ENCODE measurements at places on chromosomes 1 and 21.

DNA sequence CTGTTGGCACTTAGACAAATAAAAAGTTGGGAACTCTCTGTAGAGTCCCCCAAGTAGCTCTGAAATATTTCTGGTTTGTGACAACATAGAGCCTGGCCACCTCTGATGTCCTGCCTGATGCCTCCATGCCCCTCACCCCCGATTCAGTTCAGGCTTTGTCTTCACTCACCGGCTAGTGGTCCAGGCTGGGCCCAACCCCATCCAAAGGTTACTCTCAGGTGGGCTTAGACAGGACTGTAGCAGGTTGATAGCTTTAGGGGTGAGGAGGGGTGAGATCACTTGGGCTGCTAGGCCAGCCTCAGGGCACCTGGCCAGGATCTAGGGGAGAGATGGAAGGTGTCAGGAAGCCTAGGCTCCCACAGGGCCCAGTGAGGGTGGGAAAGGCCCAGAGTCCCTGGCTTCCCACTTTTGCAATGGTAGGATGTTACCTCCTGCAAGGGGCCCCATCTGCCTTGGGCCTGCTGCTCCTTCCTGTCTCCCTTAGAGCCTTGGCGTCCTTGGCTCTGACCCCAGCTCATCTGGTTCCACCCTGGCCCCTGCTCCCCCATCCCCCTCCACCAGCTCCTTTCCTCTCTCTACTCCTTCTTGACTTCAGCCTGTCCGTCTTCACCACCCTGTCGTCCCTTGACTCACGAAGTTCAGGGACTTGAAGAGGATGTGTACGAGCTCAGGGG lies 6.7 kb downstream of the EPS8L3 start:
- DNase-seq, result no peak

GRCh38 chr1:18731591-18732235 lies 101.1 kb downstream of the PAX7 start:
- no peak for DNase-seq

DNA sequence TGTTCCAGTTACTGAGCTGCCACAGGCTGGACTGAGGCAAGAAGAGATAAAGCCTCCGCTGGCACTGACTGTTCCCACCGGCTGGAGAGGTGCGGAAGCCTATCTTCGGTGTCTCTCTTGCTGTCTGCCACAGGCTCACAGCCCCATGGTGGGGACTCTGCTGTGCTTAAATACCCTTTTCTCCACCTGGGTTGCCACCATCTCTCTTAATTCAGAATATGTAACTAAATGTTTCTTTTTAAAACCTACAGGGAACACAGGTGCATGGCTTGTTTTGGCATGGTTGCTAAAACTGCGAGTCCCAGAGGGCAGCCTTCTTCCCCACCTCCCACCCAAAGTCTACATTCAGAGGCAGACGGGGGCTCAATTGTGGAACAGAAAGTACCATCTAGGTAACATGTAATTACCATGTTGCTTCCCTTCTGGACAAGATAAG lies 8.1 kb upstream of the LBR start:
- no peak for DNase-seq

- no peak for DNase-seq
Observed at GRCh38 chr1:27018316-27018715, 5.7 kb upstream of the TENT5B start.

DNA sequence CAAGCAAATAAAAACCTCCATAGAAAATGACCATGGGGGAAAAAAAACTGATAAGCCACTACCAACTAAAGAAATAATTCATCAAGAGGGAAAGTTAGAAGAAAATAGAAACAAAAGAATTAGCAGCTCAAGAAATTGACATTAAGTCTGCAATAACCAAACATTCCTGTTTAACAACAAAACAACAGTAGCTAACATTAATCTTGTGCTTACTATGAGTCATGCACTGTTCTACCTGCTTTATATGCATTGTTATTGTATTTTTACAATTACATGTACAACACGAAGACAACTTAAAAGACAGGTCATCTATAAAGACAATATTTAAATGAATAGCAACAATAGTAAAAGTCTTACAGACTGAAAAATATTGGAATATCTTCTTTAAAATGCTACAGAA lies 34.4 kb upstream of the LRRC7 start:
- DNase-seq, result no peak

GRCh38 chr1:40620150-40620549 lies 45.3 kb downstream of the RIMS3 start:
- no peak for DNase-seq

DNA sequence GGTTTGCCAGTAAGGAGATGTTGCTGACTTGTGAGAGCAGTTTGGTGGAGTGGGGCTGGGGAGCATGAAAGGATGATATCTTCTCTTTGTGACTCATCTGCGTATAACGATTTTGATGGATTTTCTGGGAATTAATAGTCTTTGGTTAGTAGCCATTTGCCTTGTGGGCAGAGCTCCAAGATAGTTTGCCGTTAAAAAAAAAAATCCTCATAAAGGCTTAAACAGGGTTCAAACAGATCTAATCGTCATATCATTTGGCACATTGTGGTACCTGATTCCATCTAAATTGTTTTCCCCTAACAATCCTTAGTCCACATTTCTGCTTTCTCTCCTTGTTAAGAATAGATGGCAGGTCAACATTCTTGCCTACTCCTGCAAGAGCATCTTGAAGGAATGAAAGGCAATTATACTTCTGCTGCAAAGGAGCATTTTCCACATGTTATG lies 168.0 kb downstream of the PPP1R12B start:
- no peak for DNase-seq

Measured in stimulated activated CD4-positive, alpha-beta T cell treated with anti-CD3 and anti-CD28 coated beads, TNF-alpha, amount 100 ng/mL, for 24 hours (primary cell).